ENCODE measurements at places on chromosomes 11 and 22. TPM values are rescaled to one million over a fixed set of nuclear protein-coding genes. Genes with fewer than 3 reads are reported as not detected.

BARX2 gene
- polyA plus RNA-seq, result not detected

- no peak for DNase-seq
- H3K36me3 ChIP-seq, result no peaks in the 10 kb centered on the region
- no peak overlapping the region for H3K27ac ChIP-seq
- no peaks in the 10 kb centered on the region for H3K27me3 ChIP-seq
Observed at GRCh38 chr11:30741039-30741550, 154.9 kb upstream of the MPPED2 start.

GRCh38 chr11:120288021-120288420 is 37.1 kb upstream of the TLCD5 start:
- H3K27ac ChIP-seq, result no peak overlapping the region
- DNase-seq, result no peak
- no peak overlapping the region for H3K4me3 ChIP-seq
- H3K36me3 ChIP-seq, result no peaks in the 10 kb centered on the region

GRCh38 chr22:38240734-38241252 is 32.0 kb downstream of the TMEM184B start:
- H3K27ac ChIP-seq, result no peak overlapping the region
- no peaks in the 10 kb centered on the region for H3K36me3 ChIP-seq
- no peaks in the 10 kb centered on the region for H3K27me3 ChIP-seq
- no peak for DNase-seq
- no peak overlapping the region for H3K4me3 ChIP-seq

TBX10 gene
- polyA plus RNA-seq, result not detected

DNA sequence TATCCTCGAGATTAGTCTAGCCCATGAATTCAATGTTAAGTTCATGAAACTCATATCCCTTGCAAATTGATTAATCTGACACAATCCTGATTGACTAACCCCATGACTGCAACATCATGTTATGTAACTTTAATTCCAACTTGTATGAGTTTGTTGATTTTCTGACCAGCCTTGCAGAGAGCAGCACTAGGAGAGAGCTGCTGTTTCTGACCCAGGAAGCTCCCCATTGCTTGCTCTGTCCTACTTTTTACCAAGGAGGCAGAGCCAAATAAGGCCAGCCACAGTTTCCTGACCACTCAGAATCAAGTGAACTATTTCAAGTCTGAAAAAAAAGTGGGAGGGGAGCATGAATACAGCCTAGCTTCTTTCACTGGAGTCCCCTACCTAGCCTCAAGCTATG is 13.2 kb downstream of the MPZL3 start:
- no peak overlapping the region for H3K4me3 ChIP-seq
- no peaks in the 10 kb centered on the region for H3K27me3 ChIP-seq
- H3K36me3 ChIP-seq, result peaks cover 5% of the 10 kb centered on the region
- peaks cover 35% of the 10 kb centered on the region for H3K4me1 ChIP-seq
- no peak overlapping the region for H3K27ac ChIP-seq

- H3K27ac ChIP-seq, result no peak overlapping the region
- H3K4me1 ChIP-seq, result no peaks in the 10 kb centered on the region
- H3K27me3 ChIP-seq, result peaks cover 17% of the 10 kb centered on the region
- H3K36me3 ChIP-seq, result no peaks in the 10 kb centered on the region
- no peak for DNase-seq
Observed at GRCh38 chr11:36609383-36609782, 11.3 kb upstream of the RAG2 start.

DNA sequence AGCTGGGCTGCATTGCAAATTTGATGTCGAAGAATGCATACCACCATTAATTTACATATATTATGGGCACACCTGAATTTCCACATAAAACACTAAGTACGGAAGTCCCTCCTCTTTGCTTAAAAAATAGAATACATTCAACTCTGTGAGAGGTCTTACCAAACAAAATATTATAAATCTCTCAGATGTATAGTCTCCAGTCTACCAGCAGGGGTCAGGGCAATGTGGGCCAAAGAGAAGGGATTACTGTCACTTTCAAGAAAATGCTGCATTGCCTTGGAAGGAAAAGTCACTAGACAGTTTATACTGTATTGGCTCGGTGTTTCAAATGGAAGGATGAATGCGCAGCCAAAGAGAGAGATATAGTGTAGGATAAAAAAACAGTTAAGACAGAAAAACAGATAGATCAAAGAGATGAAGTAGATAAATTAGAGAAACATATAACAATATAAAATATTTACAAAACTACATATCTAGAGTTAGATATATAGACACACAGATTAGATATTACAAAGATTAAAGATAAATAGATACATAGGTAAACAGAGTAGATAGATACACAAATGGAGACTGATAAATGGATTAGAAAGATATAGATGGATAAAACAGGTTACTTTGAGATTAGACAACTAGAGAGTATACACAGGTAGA is 20.9 kb downstream of the SERGEF start:
- H3K27me3 ChIP-seq, result no peaks in the 10 kb centered on the region
- no peaks in the 10 kb centered on the region for H3K4me1 ChIP-seq
- DNase-seq, result no peak
- no peak overlapping the region for H3K4me3 ChIP-seq
- H3K36me3 ChIP-seq, result peaks cover 25% of the 10 kb centered on the region
- no peak overlapping the region for H3K27ac ChIP-seq

EMSY gene
- 21.4 TPM for polyA plus RNA-seq

DNA sequence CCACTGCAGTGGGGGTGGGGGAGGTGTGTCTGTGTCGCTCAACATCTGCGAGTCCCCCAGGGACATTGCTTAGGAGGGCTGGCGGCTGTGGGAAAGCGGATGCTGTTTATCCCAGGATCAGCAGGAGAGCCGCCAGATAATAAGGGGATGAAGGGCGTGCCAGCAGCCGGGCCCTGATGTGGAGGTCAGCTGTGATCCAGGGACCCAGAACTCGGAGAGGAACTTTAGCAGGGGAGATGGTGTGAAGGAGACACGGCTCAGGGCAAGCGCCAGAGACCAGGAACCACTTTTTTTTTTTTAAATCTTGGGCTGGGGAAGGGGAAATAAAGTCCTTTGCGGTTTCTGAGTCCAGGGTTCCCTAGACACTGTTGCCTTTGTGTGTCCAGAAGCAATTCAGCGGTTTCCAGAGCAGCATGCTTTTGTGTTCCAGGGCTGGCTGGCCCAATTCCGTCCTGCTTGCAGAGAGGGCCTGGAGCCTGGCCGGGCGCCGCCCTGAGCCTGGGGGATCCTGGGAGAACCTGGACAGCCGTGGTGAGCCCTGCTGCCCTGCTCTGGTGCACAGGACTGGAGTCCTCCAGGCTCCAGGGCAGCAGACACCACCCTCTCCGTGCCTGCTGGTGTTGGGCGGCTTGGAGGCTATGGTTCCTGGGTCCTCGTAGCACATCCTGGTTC is at the start of gene GRAMD4:
Gene GRAMD4 (plus strand): TSS at position 557 of the 672 bp plus-strand sequence. CDS start 6,414 bp downstream, outside the sequence.
- no peak within 1 kb of the TSS for H3K4me3 ChIP-seq
- DNase-seq, result no peak
- no peak within 1 kb of the TSS for H3K27ac ChIP-seq
- H3K36me3 ChIP-seq, result no peaks in the 10 kb centered on the region

DNA sequence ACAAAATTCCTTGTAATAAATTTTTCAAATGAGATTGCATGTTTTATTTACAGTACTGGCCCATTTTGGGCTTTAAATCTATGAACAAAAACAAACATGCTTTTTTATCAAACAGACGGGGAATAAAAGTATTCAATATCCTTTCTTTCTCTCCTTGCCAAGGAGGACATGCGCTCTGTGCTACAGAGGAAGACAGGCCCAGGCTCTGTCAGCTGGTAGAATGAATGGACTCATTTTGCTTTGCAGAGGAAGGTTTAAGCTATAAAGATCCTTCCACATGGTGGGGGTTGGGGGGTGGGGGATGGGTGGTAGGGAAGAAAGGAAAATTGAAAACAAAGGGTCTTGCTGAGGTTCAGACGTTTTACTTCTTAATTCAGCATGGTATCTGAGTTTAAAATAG is 575.6 kb downstream of the INSC start:
- H3K27ac ChIP-seq, result no peak overlapping the region
- H3K36me3 ChIP-seq, result no peaks in the 10 kb centered on the region
- H3K4me1 ChIP-seq, result no peaks in the 10 kb centered on the region
- H3K4me3 ChIP-seq, result no peak overlapping the region
- no peak for DNase-seq

KDM4E gene
- not detected for polyA plus RNA-seq

DNA sequence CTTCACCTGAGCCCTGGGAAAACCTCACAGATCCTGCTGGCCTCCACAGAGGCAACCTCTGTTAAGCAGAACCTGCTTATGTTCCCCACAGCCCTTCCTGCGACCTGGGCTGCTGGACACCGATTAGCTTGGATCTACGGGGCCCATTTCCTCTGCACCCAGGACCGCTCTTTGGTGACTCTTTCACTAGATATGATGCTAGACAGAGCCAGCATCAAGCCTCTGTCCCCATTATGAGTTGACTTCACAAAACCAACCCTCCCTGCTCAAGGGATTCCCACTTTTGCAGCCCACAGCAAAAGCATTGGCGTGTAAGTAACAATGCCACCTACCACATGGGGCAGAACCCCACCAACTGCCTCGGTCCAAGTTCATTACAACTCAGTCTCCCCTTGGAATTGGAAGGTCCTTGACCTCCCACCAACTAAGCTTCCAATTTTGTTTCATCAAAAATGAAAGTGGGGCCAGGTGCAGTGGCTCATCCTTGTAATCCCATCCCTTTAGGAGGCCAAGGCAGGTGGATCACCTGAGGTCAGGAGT is 15.2 kb upstream of the TMPRSS4 start:
- H3K4me3 ChIP-seq, result no peak overlapping the region
- DNase-seq, result no peak
- H3K4me1 ChIP-seq, result no peaks in the 10 kb centered on the region

IGSF9B gene
- polyA plus RNA-seq, result 0.35 TPM

DNA sequence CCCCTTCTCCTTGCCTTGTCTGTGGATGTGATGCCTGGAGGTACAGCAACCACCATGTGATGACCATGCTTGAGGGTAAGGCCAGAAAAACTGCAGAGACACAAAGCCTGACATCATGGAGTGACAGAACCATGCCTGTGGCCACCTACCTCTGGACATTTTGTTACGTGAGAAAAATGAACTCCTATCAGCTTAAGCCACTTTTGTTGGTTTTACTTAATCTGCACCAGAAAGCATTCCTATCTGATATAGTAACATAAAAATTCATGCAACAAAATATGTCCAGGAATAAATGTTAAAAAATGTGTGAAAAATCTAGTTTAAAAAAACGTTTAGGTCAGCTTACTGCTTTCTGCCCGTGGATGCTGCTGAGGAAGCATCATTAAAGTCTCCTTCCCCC is 42.6 kb upstream of the P4HA3 start:
- peaks cover 49% of the 10 kb centered on the region for H3K36me3 ChIP-seq
- H3K4me1 ChIP-seq, result no peaks in the 10 kb centered on the region
- no peak overlapping the region for H3K4me3 ChIP-seq
- no peak for DNase-seq
- H3K27me3 ChIP-seq, result no peaks in the 10 kb centered on the region

Data from naive thymus-derived CD8-positive, alpha-beta T cell (primary cell).